Stimulated activated CD8-positive, alpha-beta memory T cell treated with anti-CD3 and anti-CD28 coated beads, Interleukin-4, amount 100 ng/mL, for 1 hour (primary cell): ENCODE measurements at places on chromosomes 7 and 10.
A peak's percentile ranks its signal among the peaks of the same experiment; 100 is the strongest.

DNA sequence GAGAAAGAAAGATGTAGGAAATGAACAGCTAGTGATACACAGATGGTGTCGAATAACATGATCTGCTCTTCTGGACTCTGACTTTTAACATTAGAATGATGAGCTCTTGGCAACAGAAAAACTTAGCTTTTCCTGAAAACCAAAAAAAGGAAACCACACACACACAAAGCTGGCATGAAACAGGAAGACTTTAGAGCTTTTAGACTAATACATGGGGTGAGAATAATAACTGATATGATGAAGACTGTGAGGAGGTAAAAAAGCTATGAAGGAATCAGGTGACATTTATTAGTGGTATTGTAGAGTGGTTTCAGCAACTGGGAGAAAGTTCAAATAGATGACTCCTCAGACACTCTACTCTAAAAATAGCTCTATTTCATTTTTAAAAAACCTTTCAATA lies 491.9 kb downstream of the PARD3 start:
- no peak for DNase-seq

GRCh38 chr10:110081911-110082310 lies 74.1 kb downstream of the ADD3 start:
- no peak for DNase-seq

DNA sequence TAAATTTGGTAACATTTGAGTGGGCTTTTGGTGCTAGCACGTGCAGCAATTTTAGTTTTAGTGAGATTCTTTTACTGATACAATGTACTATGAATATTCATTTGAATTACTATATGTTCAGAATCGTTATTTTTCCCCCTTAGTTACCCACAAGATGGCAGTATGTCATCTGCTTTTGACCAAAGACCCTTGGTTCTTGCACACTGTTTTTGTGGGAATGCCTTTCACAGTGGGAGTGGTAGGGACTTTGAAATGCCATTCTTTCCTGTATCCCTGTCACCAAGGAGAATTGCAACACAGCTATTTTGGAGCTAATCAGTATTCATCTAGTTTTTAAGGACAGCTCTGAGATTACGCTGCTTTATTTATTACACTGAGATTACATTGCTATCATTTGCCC lies 40.6 kb downstream of the SEC23IP start:
- no peak for DNase-seq

GRCh38 chr10:43138757-43139241 lies 554 bp downstream of the CSGALNACT2 start:
- peak; percentile 5 for DNase-seq

DNA sequence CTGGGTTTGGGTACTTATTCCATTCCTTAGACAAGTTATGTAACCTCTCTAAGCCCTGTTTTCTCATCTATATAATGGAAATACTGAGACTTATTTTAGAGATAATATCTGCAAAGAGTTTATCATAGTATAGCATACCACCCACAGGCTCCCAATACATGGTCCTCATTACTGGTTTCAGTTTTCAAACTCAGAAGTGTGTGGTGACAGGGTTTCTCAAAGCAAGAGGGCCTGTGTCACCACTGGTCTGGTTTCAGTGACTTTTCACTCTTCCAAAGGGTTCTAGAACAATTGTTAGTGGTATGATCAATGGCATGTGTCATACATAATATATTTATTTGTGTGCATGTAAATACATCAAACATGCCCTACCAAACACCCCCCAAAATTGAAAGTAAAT lies 89.2 kb upstream of the BMPER start:
- DNase-seq, result no peak

DNA sequence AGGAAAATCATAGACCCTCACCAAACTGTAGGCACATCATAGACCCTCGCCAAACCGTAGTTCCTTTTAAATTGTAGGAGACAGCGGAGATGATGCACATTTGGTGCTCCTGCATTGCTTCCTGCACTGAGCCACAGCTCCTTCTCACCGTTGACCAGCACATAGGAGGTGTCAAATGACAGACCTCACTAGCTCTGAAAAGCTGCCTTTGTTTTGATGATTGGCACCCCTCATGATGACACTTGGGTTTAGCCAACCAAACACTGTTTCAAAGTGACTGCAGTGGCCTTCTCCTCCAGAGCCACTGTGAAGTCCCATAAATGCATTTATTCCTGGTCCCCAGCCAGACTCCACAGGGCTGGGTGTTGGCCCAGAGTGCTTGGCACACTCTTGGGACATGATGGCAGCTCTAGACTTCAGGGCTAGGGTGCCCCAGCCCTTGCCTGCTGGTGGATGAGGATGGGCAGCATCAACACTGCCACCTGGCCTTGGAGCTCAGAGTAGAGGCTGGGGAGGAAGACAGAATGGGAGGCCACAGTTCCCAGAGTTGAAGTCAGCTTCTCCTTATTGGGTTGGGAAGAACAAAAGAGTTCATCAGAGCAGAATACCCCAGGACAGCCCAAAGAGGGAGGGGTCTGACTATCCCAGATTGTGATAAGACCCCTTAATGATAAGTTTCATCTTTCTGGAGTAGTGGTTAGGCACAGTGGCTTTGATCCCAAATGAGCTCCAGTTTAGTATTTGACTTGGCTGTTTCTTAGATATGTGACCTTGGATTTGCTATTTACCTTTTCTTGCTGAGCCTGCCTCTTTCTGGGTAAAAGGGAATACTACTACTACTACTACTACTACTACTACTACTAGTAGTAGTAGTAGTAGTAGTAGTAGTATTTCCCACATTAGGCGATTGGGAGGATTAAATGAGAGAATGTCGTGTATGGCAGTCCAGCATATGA lies 75.3 kb downstream of the MTPN start:
- no peak for DNase-seq

DNA sequence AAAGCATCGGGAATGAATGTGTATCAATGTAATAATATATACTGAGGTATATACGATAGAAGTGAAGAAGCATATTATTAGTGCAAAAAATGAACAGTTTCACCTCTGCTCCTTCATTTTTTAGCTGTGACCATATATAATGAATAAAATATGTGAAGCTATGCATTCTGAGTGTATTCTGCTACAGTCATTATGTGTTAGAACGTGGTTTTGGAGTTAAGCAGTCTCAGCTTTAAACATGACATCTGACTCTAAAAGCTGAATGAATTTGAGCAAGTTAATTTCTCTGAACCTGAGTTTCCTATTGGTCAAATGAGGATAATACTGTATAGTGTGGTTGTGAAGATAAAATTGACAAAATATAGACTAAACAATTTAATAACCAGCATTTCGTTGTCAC lies 358.1 kb downstream of the SUGCT start:
- DNase-seq, result no peak
